Cortex of kidney (tissue), 1 donor: ENCODE measurements at places on chromosomes 3 and 15.

- no peak for DNase-seq
Measured at GRCh38 chr3:74127256-74127655, 487.2 kb downstream of the CNTN3 start.

GRCh38 chr3:129973853-129974563 is 512 bp upstream of the TRH start:
- no peak for DNase-seq

GRCh38 chr3:142958707-142959106 is 4.8 kb downstream of the PAQR9 start:
- DNase-seq, result no peak

- no peak for DNase-seq
Measured at GRCh38 chr3:55516392-55517030, 29.4 kb upstream of the WNT5A start.

- no peak for DNase-seq
Measured at GRCh38 chr15:33099739-33100138, 94.8 kb downstream of the FMN1 start.

GRCh38 chr3:171095063-171095462 is 68.5 kb upstream of the SLC2A2 start:
- DNase-seq, result no peak

DNA sequence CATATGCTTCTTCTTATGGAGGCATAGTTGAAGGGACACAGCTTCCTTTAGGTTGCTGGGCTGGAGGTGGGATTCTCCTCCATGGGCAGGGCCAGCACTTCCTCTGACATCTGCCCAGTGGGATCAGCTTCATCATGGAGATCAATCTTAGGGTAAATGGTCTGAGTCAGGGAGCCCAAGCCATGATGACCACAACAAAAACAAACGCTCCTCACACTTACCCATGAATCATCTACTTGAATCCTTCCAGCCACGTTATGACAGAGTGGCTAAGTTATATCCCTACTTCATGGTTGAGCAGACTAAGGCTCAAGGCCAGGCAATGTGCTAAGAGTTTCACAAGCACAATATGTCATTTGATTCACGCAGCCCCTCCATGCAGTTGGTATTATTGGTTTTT is 87.2 kb upstream of the NMNAT3 start:
- DNase-seq, result no peak

DNA sequence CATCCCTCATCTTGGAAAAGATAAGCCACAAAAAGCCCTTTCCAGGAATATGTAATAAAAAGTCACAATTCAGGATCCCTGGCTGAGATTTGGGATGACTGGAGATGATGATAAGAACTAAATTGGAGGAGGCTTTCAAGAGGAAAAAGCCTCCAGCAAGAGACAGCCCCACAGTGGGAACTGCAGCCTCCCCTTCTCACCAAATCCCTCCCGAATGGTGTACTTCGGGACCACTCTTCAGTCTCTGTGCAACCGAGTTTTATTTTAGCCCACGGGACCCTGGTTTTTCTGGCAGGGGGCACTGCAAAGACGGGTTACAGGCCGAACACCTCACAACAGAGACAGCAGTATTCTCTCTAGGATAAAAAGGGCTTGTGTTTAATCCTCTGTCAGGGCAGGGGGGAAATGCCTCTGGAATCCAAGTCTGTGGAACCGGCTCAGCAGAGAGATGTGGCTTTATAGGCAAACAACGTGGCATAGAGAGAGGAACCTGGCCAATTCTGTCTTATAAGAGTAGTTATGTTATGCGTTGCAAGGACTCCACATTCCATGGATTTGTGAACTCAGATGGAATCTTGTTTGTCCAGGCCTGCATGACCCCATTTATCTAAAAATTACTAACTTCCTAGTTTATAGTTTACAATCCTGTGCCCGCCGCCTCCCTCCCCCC is 1.2 kb upstream of the LMCD1 start:
- no peak for DNase-seq

GRCh38 chr3:177180506-177180905 is 16.8 kb downstream of the TBL1XR1 start:
- DNase-seq, result no peak

- DNase-seq, result no peak
Measured at GRCh38 chr3:140270329-140270728, 335.3 kb downstream of the CLSTN2 start.
